A549 treated with CORT108297 at 1 μM for 4 hours (cell line): ENCODE measurements at places on chromosomes 2 and 18. TPM values are rescaled to one million over a fixed set of nuclear protein-coding genes. Genes with fewer than 3 reads are reported as not detected.

The GAREM2 gene
- 5.0 to 10.6 TPM (median 7.4 TPM) in 5 replicates for total RNA-seq

The PMAIP1 gene
- 11.1 to 15.0 TPM (median 13.2 TPM) in 5 replicates for total RNA-seq

The C2orf92 gene
- 0.91 to 1.4 TPM (median 1.1 TPM) in 5 replicates for total RNA-seq

The SMAD7 gene
- total RNA-seq, result 20.6 to 27.3 TPM (median 24.6 TPM) in 5 replicates

The CARF gene
- total RNA-seq, result 0.64 to 1.4 TPM (median 1.3 TPM) in 5 replicates

The KLHL14 gene
- not detected in 5 replicates for total RNA-seq

The EFEMP1 gene
- 28.8 to 60.6 TPM (median 43.3 TPM) in 5 replicates for total RNA-seq

The REG1B gene
- total RNA-seq, result not detected in 5 replicates

The PLEK gene
- total RNA-seq, result not detected in 5 replicates

The UGT1A5 gene
- total RNA-seq, result not detected in 5 replicates

The HS1BP3 gene
- 40.7 to 45.9 TPM (median 44.1 TPM) in 5 replicates for total RNA-seq
